ENCODE measurements at places on chromosomes 1 and 21.

DNA sequence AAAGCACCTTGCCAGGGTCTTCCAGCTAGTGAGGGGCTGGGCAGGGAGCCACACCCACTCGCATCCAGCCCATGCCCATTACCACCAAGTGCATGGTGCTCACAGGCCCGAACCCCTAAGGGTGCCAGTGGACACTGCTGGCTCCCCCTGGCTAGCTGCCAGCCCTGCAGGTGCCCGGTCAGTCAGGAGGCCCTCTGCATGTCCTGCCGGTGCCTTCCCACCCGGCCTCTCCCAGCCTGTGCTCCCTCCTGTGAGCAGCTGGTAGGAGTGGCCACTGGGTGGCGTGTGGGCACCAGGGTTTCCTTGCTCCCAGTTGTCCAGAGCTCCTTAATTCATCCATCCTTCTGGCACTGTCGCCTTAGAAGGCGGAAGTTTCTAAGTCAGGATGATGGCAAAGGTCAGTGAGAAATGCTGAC is 33.4 kb downstream of the QSOX1 start:
- DNase-seq, result peak; percentile 63

GRCh38 chr1:21628798-21629393 is 40.3 kb downstream of the RAP1GAP start:
- DNase-seq, result no peak

- no peak for DNase-seq
These were observed 55.2 kb downstream of the CENPF start for GRCh38 chr1:214658175-214658574.

DNA sequence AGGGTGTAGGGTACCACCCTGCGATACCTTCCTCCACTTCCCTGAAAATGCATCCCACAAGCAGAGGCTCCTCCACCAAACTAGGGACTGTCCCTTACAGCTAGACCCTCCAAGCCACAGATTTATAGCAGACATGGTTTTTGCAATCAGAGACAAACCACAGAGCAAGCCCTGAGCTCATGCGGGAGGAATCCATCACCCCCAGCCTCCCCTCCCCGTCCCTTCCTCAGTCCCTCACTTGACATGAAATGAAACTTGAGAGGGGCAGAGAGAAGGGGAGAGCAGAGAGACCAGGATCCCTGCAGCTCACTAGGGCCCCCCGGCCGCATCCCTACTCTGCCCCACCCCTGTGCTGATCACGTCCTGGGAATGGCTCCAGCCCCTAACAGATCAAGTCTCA is 94.9 kb downstream of the MRPL37 start:
- DNase-seq, result no peak

- no peak for DNase-seq
These were observed 143.8 kb downstream of the RPS6KC1 start for GRCh38 chr1:213194855-213195254.

DNA sequence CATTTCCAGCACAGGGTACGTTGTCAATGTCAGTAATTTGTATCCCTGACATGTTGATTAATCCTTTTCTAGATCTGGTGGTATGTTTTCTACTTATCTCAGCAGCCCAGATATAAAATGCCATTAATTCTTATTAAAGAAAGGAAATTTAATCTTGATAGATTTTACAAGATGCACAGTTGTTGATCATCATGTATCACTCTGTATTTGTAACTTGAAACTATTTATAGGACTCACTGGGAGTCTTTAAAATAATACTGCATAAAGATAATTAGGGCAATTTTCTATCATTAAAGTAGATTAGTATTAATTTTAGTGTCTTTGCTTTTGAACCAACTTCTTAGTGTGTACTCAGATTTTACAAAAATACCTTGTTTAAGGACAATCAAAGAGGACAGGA is 84.9 kb downstream of the GREM2 start:
- DNase-seq, result no peak

GRCh38 chr21:33406493-33406892 is 3.3 kb downstream of the IFNGR2 start:
- peak; percentile 48 for DNase-seq
